ENCODE measurements at places on chromosomes 11 and 22. TPM values are rescaled to one million over a fixed set of nuclear protein-coding genes. Genes with fewer than 3 reads are reported as not detected.

ACRV1 gene
- not detected for total RNA-seq

MAML2 gene
- 6.0 TPM for total RNA-seq

GRCh38 chr22:43479962-43480361 lies 68.1 kb downstream of the MPPED1 start:
- DNase-seq: no peak

DNA sequence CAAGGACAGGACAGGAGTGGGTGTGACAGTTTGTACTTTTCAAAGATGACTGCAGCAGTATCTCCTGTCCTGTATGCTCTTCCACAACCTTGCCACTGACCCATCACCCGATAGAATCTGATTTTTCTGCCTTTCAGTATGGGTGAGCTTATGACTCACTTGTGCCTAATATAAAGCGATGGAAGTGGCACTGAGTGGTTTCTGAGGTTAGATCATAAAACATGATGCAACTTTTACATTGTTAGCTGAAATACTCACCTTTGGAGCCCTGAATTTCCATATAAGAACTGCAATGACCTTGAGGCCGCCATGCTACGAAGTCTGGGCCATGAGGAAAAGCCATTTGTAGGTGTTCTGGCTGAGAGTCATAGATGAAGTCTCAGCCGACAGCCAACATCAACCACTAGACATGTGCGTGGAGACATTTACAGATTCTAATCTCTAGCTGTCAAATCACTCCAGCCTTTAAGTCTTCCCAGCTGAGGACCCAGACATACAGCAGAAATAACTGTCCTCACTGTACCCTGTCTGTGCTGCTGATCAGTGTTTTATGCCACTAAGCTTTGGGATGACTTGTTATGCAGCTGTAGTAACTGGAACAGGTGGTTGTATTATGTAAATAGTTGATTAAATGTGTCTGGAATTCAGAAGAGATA lies 105.9 kb upstream of the ARHGAP20 start:
- DNase-seq: peak; percentile 78

DNA sequence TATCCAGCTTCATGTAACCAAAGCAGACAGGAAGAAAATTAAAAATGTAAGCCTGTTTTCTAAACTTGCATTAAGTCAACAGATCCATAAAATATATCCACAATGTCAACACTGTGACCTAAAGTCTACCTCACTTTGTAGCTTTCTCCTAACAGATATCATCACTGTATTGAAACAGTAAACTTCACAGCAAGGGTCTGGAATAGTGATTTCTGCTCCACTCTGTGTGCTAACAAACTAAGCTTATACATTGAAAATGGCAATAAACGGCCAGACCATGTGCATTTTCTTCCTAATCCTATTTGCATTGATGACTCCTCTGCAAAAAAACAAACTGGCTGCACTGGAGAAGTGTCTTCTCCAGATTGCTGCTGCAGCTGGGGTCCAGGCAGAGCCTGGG lies 26.8 kb downstream of the CADM1 start:
- no peak for DNase-seq

RNF169 gene
- total RNA-seq: 18.5 TPM

DNA sequence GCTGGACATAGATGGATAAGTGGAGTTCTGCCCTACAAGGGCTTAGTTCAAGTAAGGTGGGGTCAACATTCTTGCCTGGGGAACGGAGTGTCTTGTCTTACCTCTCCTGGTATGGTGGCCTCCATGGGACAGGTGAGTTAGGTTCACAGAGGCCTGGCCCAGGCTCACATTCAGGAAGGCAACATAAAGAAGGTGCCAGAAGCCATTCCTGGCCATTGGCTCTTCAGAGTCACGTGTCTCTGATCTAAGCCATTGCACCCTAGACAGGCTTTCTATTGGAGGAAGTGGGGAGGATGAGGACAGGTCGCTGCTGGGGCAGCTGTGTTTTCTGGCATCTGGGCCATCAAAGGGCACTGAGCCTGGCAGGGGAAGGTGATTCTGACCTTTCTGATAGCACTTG lies 14.8 kb downstream of the LMO2 start:
- no peak for DNase-seq

GRCh38 chr11:58127350-58127749 lies 2.0 kb upstream of the OR9I1 start:
- DNase-seq: no peak

- no peak for DNase-seq
Observed at GRCh38 chr11:19493446-19494213, 219.0 kb upstream of the NAV2 start.
